ENCODE measurements at places on chromosomes 12 and 14. TPM values are rescaled to one million over a fixed set of nuclear protein-coding genes. Genes with fewer than 3 reads are reported as not detected.

- DNase-seq, result peak; percentile 11
- H3K27ac ChIP-seq, result no peak overlapping the region
- no peaks in the 10 kb centered on the region for H3K36me3 ChIP-seq
Measured at GRCh38 chr14:62706217-62706616, 339.0 kb downstream of the KCNH5 start.

DNA sequence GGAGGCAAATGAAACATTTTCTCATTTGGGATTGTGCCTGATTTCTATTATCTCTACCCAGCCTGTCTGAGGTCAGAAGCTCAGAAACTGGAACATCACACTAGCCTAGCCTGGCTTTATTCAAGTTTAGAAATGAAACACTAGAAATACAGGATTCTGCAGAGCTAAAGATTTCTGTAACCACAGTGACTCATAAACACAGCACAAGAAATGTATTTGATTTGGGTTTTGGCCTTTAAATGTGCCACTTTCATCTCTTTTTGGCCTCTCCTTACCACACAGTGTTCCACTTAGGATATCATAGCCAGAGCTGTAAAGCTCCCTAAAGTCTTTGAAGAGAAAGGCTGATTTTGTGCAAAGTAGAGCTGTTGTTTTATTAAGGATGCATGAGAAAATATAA is 307.5 kb downstream of the EMP1 start:
- H3K36me3 ChIP-seq, result no peaks in the 10 kb centered on the region
- H3K27me3 ChIP-seq, result no peaks in the 10 kb centered on the region
- H3K27ac ChIP-seq, result no peak overlapping the region
- DNase-seq, result peak; percentile 15
- H3K4me3 ChIP-seq, result no peak overlapping the region

DNA sequence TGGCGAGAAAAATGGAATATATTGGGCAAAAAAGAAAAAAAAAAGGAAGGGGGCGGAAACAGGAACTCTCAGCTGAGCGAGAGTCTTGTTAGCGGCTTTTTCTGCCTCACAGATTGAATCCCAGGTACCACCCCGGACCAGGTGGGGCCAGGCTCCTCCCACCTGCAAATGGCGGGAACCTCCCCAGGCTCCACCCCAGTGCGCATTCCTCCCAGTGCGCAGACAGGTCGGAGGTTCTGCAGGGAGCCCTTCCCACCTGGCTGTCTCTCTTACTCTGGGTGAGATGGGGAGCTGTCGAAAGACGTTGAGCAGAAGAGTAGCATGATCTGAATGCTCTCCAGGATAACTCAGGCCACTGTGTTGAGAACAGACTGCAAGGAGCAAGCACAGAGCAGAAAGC is 57.0 kb upstream of the ETV6 start:
- H3K36me3 ChIP-seq, result no peaks in the 10 kb centered on the region
- no peak overlapping the region for H3K4me3 ChIP-seq
- no peaks in the 10 kb centered on the region for H3K27me3 ChIP-seq
- DNase-seq, result no peak

DNA sequence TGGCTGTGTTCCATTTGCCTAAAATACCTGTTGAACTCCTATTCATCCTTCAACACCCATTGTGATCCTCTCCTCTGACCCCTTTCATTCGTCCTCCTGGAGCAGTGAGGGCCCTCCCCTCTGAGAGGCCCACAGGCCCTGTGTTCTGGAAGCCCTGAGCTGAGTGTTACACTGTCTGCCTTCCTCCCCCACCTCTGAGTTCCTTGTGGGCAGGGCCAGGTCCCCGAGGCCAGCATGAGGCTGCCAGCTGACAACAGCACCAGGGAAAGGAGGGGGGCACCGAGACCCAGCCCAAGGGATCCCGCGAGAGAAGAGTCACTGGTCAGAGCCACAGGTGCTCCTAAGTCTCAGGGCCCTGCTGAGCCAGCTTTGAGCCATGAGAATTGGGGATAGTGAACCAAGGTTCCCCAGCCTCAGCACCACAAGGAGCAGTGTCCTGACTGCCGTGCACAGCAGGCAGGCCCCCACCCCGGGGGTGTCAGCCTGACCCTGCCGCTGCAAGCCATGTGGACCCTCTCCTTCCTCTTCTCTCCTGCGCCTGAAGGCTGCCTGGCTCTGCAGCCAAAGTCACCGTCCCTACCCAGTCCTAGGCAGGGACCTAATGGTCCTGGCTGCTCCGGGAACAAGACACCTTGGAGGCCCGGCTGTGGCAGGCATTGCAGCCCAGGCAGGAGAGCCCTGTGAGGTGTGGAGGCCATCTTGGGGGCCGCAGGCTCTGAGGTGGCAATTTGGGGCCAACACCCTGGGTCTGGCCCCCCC is 52.5 kb downstream of the BEGAIN start:
- no peak overlapping the region for H3K4me3 ChIP-seq
- no peak overlapping the region for H3K27ac ChIP-seq
- no peaks in the 10 kb centered on the region for H3K36me3 ChIP-seq
- DNase-seq, result no peak
- H3K27me3 ChIP-seq, result no peaks in the 10 kb centered on the region

DNA sequence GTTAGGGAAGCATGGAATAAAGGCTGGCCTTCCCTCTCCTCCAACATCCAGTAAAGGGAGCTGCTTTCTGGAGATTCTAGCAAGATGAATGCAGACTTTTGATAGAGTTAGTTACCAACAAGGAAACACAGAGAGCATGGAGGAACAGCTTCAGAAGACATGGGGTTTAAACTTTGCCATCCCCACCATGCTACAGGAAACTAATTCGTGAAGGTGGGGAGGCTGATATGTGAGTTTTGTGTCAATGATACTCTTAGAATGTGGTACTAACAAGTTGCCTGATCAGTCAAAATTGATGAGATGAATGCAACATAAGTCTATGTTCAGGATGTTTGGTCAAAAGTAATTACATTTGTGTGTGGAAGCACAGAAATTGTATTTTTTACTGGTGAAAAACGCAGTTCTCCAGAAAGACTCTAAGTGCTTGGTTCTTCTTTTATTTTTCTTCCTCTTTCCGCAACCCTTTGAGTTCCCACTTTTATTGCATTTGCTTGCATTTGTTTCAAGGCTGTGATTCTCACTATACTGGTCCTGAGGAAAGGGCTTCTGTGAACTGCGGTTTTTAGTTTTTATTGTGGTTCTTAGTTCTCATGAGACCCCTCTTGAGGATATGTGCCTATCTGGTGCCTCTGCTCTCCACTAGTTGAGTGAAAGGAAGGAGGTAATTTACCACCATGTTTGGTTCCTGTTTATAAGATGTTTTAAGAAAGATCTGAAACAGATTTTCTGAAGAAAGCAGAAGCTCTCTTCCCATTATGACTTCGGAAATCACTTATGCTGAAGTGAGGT is at the start of gene CLEC4A:
Gene CLEC4A (plus strand): TSS at position 494 of the 789 bp plus-strand sequence. CDS start 262 bp downstream, at position 756.
- no peaks in the 10 kb centered on the region for H3K27me3 ChIP-seq
- no peak for DNase-seq
- no peak within 1 kb of the TSS for H3K27ac ChIP-seq
- H3K36me3 ChIP-seq, result no peaks in the 10 kb centered on the region

- peaks cover 6% of the 10 kb centered on the region for H3K36me3 ChIP-seq
- peak overlapping the region; percentile 86 for H3K27ac ChIP-seq
- peaks cover 46% of the 10 kb centered on the region for H3K4me1 ChIP-seq
Measured at GRCh38 chr14:52023518-52023917, 34.2 kb downstream of the RTRAF start.

GRCh38 chr12:116302166-116303058 is 24.9 kb upstream of the MED13L start:
- H3K27me3 ChIP-seq, result no peaks in the 10 kb centered on the region
- no peaks in the 10 kb centered on the region for H3K4me1 ChIP-seq
- H3K4me3 ChIP-seq, result no peak overlapping the region
- H3K36me3 ChIP-seq, result no peaks in the 10 kb centered on the region
- no peak overlapping the region for H3K27ac ChIP-seq
- no peak for DNase-seq

Gene JPH4
- 1.1 TPM for total RNA-seq

DNA sequence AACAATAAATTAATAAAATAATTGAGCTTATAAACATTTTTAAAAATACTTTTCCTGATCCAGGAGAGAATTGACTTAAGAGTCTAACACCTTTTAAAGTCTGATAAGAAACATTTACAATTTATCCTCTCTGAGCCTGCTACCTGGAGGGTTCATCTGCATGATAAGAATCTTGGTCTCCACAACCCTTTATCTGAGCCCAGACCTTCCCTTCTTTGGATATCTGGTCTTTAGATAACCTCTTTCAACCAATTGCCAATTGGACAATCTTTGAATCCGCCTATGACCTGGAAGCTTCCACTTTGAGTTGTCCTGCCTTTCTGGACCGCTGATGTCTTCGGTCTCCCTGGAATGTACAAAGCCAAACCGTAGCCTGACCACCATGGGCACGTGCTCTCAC is 1393.3 kb upstream of the TMEM132C start:
- no peaks in the 10 kb centered on the region for H3K36me3 ChIP-seq
- no peak overlapping the region for H3K27ac ChIP-seq
- no peaks in the 10 kb centered on the region for H3K27me3 ChIP-seq
- no peaks in the 10 kb centered on the region for H3K4me1 ChIP-seq
- H3K4me3 ChIP-seq, result no peak overlapping the region

Gene LUM
- total RNA-seq, result 128 TPM

GRCh38 chr12:85627584-85627983 is 208.6 kb downstream of the RASSF9 start:
- H3K4me1 ChIP-seq, result peaks cover 17% of the 10 kb centered on the region
- DNase-seq, result peak; percentile 89
- H3K27me3 ChIP-seq, result no peaks in the 10 kb centered on the region
- no peaks in the 10 kb centered on the region for H3K36me3 ChIP-seq
- no peak overlapping the region for H3K4me3 ChIP-seq

Gene MYH6
- total RNA-seq, result not detected

Gene PRPH
- total RNA-seq, result not detected

- H3K27me3 ChIP-seq, result no peaks in the 10 kb centered on the region
- no peak for DNase-seq
- no peaks in the 10 kb centered on the region for H3K4me1 ChIP-seq
- no peaks in the 10 kb centered on the region for H3K36me3 ChIP-seq
- no peak overlapping the region for H3K27ac ChIP-seq
- H3K4me3 ChIP-seq, result no peak overlapping the region
Measured at GRCh38 chr14:30260833-30261607, 297.9 kb upstream of the G2E3 start.

GRCh38 chr12:8078398-8078797 is 3.7 kb upstream of the NECAP1 start:
- no peaks in the 10 kb centered on the region for H3K27me3 ChIP-seq
- peak; percentile 58 for DNase-seq
- peaks cover 18% of the 10 kb centered on the region for H3K4me1 ChIP-seq
- no peak overlapping the region for H3K27ac ChIP-seq
- H3K4me3 ChIP-seq, result no peak overlapping the region

- no peak overlapping the region for H3K27ac ChIP-seq
- H3K36me3 ChIP-seq, result no peaks in the 10 kb centered on the region
- H3K4me3 ChIP-seq, result no peak overlapping the region
- peaks cover 25% of the 10 kb centered on the region for H3K4me1 ChIP-seq
- no peak for DNase-seq
Measured at GRCh38 chr12:53564941-53565340, 57.7 kb upstream of the NPFF start.

Gene KCNMB4
- total RNA-seq, result 8.3 TPM

Gene SIX4
- 14.0 TPM for total RNA-seq

GRCh38 chr12:68080577-68080976 is 79.0 kb downstream of the IFNG start:
- H3K36me3 ChIP-seq, result no peaks in the 10 kb centered on the region
- DNase-seq, result no peak
- H3K4me3 ChIP-seq, result no peak overlapping the region
- H3K27me3 ChIP-seq, result no peaks in the 10 kb centered on the region
- H3K4me1 ChIP-seq, result no peaks in the 10 kb centered on the region

GRCh38 chr14:95518045-95518751 is 1.7 kb upstream of the SYNE3 start:
- no peaks in the 10 kb centered on the region for H3K36me3 ChIP-seq
- peak; percentile 65 for DNase-seq
- H3K4me1 ChIP-seq, result peaks cover 53% of the 10 kb centered on the region
- no peak overlapping the region for H3K27ac ChIP-seq
- no peaks in the 10 kb centered on the region for H3K27me3 ChIP-seq
- no peak overlapping the region for H3K4me3 ChIP-seq

GRCh38 chr12:19412844-19413243 is 26.4 kb upstream of the AEBP2 start:
- no peak overlapping the region for H3K27ac ChIP-seq
- no peak for DNase-seq
- H3K36me3 ChIP-seq, result no peaks in the 10 kb centered on the region
- H3K27me3 ChIP-seq, result no peaks in the 10 kb centered on the region
- H3K4me3 ChIP-seq, result no peak overlapping the region

GRCh38 chr12:63668028-63668799 is at the start of gene DPY19L2:
Gene DPY19L2 (minus strand): TSS chr12:63668493. CDS start chr12:63668393, 100 bp downstream.
- peak within 1 kb of the TSS; percentile 72 for H3K4me3 ChIP-seq
- H3K4me1 ChIP-seq, result no peaks in the 10 kb centered on the region
- no peaks in the 10 kb centered on the region for H3K27me3 ChIP-seq

DNA sequence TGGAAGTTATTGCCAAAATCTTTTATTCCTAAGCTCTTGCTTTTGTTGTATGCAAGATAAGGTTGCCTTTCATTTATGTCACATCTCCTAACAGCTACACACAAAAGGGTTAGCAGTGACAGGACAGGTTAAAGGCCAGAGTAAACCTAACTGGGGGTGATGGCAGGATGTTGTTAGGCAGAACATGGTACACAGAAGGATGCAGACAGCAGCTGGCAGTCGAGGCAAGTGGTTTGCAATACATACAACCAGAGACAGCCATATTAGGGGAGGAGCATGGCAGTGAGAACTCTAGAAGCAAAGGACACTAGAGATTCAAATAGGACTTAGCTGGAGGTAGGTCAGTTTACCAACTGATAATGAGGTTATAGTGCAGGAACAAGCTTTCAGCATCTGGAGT is 2.7 kb upstream of the ABCD2 start:
- H3K27me3 ChIP-seq, result no peaks in the 10 kb centered on the region
- no peak overlapping the region for H3K27ac ChIP-seq

Gene POP5
- total RNA-seq, result 36.0 TPM

Gene GPX2
- total RNA-seq, result not detected

DNA sequence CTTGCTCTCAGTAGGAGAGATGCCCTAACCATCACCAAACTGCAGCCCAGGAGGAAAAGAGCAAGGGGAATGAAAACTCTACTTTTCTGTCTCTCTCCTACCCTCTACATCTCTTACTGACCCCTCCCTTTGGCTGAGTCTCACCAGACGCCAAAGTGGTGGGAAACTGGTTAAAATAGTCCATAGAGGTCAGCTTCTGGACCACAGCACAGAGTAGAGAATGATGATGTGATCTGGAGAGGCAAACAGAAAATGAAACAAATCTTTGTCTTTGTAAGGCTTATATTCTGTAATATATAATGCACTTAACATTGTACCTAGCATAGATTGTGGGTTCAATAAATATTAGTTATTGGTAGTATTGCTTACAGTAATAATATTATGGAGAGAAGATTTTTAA is 81.0 kb upstream of the GARIN2 start:
- no peak for DNase-seq
- H3K27ac ChIP-seq, result no peak overlapping the region
- no peaks in the 10 kb centered on the region for H3K36me3 ChIP-seq
- no peaks in the 10 kb centered on the region for H3K4me1 ChIP-seq

GRCh38 chr14:51208982-51209381 is 31.1 kb upstream of the TMX1 start:
- no peak overlapping the region for H3K4me3 ChIP-seq
- H3K27ac ChIP-seq, result no peak overlapping the region
- H3K4me1 ChIP-seq, result no peaks in the 10 kb centered on the region
- H3K36me3 ChIP-seq, result no peaks in the 10 kb centered on the region
- no peak for DNase-seq
- peaks cover 11% of the 10 kb centered on the region for H3K27me3 ChIP-seq
